ENCODE measurements at places on chromosomes 4 and X.
A peak's percentile ranks its signal among the peaks of the same experiment; 100 is the strongest.

DNA sequence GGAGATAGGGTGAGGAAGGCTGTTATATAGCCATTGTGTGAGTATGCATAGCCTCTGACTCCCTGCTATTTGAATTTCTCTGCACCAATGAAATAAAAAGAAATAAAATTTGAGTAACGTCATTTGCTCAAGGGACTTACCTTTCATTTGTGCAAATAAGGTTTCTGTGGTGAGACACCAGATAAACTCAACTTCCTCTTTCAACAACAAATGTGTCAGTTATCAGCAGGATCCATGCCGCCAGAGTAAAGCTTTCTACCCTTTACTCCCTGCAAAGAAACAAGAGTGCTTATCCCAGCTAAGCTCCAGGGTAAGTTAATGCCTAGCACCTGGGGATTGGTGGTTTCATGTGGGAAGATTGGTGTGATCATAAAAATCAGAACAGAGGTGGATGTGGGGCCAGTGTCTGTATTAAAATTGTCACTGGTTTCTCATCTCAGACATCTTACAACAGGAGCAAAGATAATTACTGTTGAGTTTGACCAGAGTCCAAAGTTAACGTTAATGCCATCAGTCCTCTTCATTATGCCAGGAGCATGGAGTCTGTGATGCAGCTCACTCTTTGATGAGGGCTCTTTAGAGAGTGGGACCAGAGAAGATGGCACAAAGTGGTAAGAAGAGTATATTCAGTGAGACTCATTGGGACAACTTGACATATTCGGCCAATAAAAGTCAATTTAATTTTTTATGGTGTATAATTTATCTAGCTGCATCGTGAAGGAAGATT lies at the start of gene P2RY10:
Gene P2RY10, plus strand, starts transcription at position 206 of the 727 bp plus-strand sequence. CDS start 15,130 bp downstream, outside the sequence.
- no peaks in the 10 kb centered on the region for H3K4me1 ChIP-seq
- no peaks in the 10 kb centered on the region for H3K36me3 ChIP-seq
- H3K4me3 ChIP-seq = no peak within 1 kb of the TSS
- no peak for DNase-seq

GRCh38 chr4:8283161-8283560 lies 13.6 kb downstream of the HTRA3 start:
- no peaks in the 10 kb centered on the region for H3K27me3 ChIP-seq
- peaks cover 4% of the 10 kb centered on the region for H3K4me1 ChIP-seq
- H3K27ac ChIP-seq = no peak overlapping the region
- no peak for DNase-seq
- H3K4me3 ChIP-seq = no peak overlapping the region

- no peaks in the 10 kb centered on the region for H3K36me3 ChIP-seq
- DNase-seq = no peak
Observed at GRCh38 chrX:130343411-130343810, 3.7 kb downstream of the SLC25A14 start.

DNA sequence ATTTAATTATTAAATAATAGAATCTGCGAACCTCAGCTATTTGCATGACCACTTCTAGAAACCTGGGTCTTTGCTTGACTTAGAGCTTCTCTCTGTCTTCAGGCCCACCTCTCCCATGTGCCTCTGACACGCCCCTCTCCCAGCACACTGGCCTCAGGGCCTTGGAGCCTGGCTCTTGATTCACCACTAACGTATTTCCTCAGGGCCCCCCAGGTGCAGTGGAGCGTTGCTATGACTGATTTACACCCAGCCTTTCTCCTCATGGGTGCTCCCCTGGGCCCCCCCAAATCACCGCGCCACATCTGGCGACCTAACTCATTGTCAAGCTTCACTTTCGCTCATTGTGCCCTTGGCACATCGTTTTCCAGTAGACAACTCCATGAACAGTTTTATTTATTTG lies 37.9 kb upstream of the TENM3 start:
- H3K4me1 ChIP-seq = no peaks in the 10 kb centered on the region
- H3K36me3 ChIP-seq = no peaks in the 10 kb centered on the region
- no peak for DNase-seq
- no peak overlapping the region for H3K4me3 ChIP-seq
- no peak overlapping the region for H3K27ac ChIP-seq

DNA sequence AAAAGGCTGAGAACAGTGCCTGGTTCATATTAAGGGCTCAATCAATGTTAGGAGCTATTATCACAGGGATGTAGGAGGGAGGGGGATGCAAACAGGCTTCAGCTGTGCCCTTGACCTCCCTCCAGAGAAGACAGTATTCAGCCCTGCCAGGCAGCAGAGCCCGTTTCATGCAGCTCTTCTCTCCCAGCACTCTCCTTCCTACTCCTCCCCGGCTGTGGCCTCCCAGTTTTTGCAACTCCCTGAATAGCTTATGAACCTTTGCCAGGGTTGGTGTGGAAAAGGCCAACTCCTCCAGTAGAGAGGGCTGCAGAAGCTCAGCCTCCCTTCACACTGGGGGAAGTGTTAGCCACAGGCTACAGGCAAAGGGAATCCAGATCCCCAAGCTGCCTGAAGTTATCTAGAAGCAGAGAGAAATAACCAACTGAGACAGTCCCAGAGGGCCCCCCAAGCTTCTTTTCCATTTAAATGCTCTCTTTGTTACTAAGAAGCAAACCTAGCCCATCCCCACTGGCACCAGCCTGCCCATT lies 31.7 kb upstream of the APLN start:
- H3K4me3 ChIP-seq = no peak overlapping the region
- H3K27ac ChIP-seq = no peak overlapping the region
- no peak for DNase-seq
- H3K36me3 ChIP-seq = no peaks in the 10 kb centered on the region
- H3K4me1 ChIP-seq = no peaks in the 10 kb centered on the region
- no peaks in the 10 kb centered on the region for H3K27me3 ChIP-seq

DNA sequence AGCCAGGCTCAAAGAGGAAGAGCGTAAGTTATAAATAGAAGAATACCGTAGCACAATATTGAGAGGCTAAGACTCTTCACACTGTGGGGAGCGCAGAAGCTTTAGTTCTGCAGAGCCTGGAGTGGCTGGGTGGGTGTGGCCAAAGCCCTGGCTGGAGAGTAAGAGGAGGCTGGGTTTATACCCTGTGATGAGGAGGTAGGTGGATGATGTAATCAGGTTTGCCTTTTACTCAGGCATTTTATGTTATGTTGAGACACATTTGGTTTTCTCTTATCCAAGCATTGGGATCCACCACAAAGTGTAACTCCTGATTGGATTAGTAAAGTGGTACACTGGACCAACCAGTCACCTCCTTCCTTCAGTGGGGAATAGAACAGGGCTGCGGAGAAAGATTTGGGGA lies 13.9 kb downstream of the CDS1 start:
- H3K36me3 ChIP-seq = no peaks in the 10 kb centered on the region
- no peak overlapping the region for H3K27ac ChIP-seq
- DNase-seq = no peak
- no peak overlapping the region for H3K4me3 ChIP-seq
- H3K4me1 ChIP-seq = no peaks in the 10 kb centered on the region
- H3K27me3 ChIP-seq = no peaks in the 10 kb centered on the region

GRCh38 chr4:23384741-23385140 lies 505.1 kb downstream of the PPARGC1A start:
- H3K27ac ChIP-seq = no peak overlapping the region
- H3K36me3 ChIP-seq = no peaks in the 10 kb centered on the region
- no peak overlapping the region for H3K4me3 ChIP-seq
- H3K4me1 ChIP-seq = no peaks in the 10 kb centered on the region
- DNase-seq = no peak

DNA sequence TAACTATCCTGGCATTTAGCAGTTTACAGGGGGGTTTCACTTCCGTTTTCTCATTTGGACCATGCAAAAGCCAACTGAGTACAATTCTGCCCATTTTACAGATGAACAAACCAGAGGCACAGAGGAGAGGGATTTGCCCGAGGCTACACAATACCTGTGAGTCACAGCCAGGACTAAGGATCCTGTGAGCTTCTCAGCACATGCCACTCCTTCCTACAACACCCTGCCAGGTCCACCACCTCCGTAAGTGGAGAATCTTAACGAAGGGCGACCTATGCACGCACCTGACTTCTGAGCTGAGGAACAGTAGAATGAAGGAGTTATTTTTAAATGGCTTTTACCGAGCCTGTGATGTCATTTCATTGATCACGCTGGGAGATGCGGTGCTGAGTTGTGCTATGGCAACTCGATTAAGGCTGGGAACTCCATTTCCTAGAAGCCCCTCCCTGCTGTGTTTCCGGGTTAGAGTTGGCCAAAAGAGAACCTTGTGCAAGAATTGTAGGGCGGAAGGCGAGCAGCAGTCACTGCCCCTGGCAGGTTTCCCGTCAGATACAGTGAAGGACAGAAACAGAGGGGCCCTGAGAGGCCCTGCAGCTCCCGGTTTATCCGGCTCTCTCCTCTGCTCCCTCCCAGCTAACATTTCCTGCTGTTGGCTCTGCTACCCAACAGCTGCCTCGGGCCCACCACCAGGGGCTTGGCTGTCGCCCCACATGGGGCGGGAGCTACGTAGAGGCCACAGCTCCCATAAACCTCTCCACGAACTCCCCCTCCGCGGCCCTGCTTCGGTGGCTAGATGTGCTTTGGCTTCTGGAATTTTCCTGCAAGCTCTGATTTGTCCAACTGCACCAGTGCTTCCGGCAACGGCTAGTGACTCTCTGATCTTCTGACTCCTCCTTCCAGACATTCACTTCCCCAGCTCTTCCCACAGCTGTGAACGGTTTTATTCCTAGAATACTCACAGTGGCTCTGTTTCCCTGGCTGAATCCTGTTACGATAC lies 75.1 kb upstream of the USP9X start:
- peak overlapping the region; percentile 72 for H3K27ac ChIP-seq
- H3K27me3 ChIP-seq = no peaks in the 10 kb centered on the region
- H3K4me3 ChIP-seq = peak overlapping the region; percentile 45

DNA sequence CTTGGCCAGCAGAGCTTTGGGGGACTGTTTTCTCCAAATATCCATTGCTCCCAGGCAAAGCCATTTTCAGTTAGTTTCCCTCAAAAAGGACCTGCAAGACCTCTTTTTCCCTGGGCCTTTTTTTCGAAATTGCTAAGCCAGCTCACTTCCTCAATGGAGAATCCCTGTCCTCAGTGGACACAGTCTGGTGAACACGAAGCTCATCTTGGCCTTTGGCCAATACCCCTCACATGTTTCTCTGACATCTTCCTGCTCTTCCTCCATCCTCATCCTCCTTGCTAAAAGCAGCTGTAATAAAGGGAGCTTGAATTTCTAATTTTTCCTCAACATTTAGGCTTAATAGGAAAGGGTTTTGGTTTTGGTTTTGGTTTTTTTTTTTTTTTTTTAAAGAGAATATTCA lies 17.6 kb upstream of the PRPS1 start:
- no peaks in the 10 kb centered on the region for H3K4me1 ChIP-seq
- H3K36me3 ChIP-seq = no peaks in the 10 kb centered on the region
- no peak for DNase-seq
- no peaks in the 10 kb centered on the region for H3K27me3 ChIP-seq

DNA sequence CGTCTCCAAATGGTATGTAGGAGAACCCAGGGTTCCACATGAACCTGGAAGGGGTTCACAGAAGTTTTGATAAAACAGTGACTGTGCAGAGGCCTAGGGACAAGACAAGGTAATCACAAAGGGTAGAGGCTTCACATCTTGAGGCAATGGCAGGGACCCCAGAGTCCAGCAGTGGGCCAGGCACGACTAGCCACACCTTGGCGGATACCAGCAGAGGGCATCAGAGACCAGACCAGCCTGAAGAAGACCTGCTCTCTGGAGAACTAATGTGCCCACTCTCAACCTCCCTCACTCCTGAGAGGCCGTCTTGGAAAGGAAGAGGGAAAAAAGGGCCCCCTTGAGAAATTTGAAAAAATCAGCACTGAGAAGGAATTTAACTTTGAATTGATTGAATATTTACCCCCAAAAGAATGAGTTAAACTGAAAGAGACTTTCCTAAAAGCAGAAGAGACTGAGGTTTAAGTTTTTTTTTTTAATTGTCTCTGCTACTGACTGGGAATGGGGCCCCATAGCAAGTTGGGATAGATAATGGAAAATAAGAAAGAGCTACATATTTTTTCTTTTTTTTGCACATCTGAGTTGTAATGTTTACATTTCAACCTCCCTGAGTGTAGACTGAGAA lies 243.8 kb upstream of the JADE1 start:
- no peak for DNase-seq
- no peak overlapping the region for H3K4me3 ChIP-seq
- H3K36me3 ChIP-seq = no peaks in the 10 kb centered on the region
- H3K27me3 ChIP-seq = no peaks in the 10 kb centered on the region
- H3K27ac ChIP-seq = no peak overlapping the region

GRCh38 chr4:82005158-82005557 lies 368.6 kb downstream of the HNRNPD start:
- no peaks in the 10 kb centered on the region for H3K27me3 ChIP-seq
- DNase-seq = no peak
- no peaks in the 10 kb centered on the region for H3K36me3 ChIP-seq
- no peak overlapping the region for H3K27ac ChIP-seq

GRCh38 chr4:157521906-157522305 lies 301.4 kb downstream of the GRIA2 start:
- H3K4me3 ChIP-seq = no peak overlapping the region
- H3K27ac ChIP-seq = no peak overlapping the region
- H3K4me1 ChIP-seq = no peaks in the 10 kb centered on the region

DNA sequence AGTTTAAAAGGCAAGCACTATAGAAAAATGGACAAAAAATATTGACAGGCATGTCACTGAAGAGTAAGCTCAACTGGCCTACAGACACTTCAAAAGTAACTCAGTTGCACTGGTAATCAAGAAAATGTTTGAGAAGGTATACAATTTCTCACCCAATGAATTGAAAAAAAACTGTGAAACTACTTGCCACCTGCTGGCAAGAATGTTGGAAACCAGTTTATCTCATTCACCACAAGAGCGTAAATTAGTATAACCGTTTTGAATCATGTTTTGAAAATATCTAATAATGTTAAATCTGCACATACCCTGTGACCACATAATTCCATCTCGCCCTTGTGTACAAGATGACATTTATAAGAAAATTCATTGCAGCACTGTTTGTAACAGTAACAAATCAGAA lies 31.7 kb downstream of the TXK start:
- H3K4me3 ChIP-seq = no peak overlapping the region
- no peaks in the 10 kb centered on the region for H3K4me1 ChIP-seq
- no peak overlapping the region for H3K27ac ChIP-seq
- no peaks in the 10 kb centered on the region for H3K36me3 ChIP-seq

DNA sequence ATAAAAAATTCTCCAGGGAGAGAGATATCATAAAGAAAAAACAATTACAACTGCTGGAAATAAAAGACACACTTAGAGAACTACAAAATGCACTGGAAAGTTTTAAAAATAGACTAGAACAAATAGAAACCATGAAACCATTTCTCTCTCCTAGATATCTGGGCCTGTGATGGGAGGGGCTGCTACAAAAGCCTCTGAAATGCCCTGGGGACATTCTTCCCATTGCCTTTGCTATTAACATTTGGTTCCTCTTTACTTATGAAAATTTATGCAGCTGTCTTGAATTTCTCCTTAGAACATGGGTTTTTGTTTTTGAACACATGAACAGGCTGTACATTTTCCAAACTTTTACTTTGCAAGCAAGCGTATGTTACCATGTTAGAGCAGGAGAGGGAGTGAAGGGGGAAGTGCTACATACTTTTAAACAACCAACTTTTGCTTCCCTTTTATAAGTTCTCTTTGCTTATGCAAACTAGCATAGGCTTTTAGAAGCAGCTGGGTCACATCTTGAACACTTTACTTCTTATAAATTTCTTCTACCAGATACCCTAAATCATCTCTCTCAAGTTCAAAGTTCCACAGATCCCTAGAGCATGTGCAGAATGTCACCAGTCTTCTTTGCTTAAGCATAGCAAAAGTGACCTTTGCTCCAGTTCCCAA lies 47.9 kb upstream of the PACRGL start:
- no peak overlapping the region for H3K27ac ChIP-seq
- no peak for DNase-seq
- no peaks in the 10 kb centered on the region for H3K4me1 ChIP-seq
- no peak overlapping the region for H3K4me3 ChIP-seq
- H3K36me3 ChIP-seq = no peaks in the 10 kb centered on the region
- H3K27me3 ChIP-seq = no peaks in the 10 kb centered on the region

GRCh38 chr4:85475631-85476233 lies 782 bp downstream of the ARHGAP24 start:
- no peak for DNase-seq
- no peaks in the 10 kb centered on the region for H3K36me3 ChIP-seq
- H3K27ac ChIP-seq = no peak overlapping the region

Measured in tibial artery (tissue), 4 donors.